ENCODE measurements at places on chromosomes 16 and 17.

GRCh38 chr17:48630925-48631692 is 5.0 kb upstream of the HOXB9 start:
- H3K4me3 ChIP-seq: no peak overlapping the region
- H3K27ac ChIP-seq: no peak overlapping the region
- no peaks in the 10 kb centered on the region for H3K36me3 ChIP-seq
- peaks cover 56% of the 10 kb centered on the region for H3K27me3 ChIP-seq
- peaks cover 12% of the 10 kb centered on the region for H3K4me1 ChIP-seq

DNA sequence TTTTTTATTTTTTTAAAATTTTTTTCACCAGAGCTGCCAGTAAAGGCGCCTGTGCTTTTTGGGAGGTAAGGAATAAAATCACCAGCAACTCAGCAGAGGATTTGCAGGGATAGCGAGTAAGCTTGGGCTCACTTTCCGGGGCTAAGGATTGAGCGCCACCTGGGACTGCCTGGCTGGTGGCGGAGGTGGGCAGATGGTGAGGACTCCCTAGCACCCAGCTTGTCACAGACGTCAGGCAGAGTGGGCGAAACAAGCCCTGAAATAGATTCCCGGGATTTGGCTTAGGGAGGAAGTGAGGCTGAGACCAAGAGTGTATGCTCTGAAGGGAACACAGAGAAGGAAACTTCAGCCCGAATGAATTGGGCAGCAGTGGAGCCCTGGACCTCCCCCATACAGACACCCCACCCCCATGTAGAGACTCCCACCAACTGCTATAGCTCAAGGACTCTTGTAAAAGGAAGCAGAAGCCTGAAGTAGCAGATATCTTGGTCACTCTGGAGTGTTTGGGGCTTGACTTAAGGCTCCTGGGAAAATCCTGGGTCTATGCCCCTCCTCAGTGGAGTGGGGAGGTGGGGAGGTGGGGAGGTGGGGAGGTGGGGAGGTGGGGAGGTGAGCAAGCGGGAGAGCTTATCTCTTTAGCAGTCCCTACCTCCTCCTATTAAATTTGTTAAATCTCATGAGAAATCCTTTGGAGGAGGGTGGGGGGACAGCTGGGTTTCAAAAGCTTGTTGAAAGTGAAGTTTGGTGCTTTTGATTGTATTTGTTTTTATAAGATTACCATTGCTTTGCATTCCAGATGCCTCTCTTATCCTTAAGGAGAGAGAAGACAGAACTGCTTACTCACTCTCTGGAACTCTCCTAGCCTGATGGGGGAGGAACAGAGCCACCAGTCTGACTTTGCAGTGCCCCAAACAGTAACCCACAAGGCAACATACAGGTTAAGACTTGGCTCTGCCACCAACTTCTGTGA is 8.2 kb downstream of the ARL4D start:
- H3K36me3 ChIP-seq: no peaks in the 10 kb centered on the region
- DNase-seq: no peak
- peaks cover 7% of the 10 kb centered on the region for H3K27me3 ChIP-seq
- H3K4me3 ChIP-seq: no peak overlapping the region

GRCh38 chr17:47907932-47908562 is 12.0 kb downstream of the SP2 start:
- DNase-seq: no peak
- no peak overlapping the region for H3K4me3 ChIP-seq
- peak overlapping the region; percentile 52 for H3K27ac ChIP-seq
- H3K36me3 ChIP-seq: no peaks in the 10 kb centered on the region
- no peaks in the 10 kb centered on the region for H3K27me3 ChIP-seq

DNA sequence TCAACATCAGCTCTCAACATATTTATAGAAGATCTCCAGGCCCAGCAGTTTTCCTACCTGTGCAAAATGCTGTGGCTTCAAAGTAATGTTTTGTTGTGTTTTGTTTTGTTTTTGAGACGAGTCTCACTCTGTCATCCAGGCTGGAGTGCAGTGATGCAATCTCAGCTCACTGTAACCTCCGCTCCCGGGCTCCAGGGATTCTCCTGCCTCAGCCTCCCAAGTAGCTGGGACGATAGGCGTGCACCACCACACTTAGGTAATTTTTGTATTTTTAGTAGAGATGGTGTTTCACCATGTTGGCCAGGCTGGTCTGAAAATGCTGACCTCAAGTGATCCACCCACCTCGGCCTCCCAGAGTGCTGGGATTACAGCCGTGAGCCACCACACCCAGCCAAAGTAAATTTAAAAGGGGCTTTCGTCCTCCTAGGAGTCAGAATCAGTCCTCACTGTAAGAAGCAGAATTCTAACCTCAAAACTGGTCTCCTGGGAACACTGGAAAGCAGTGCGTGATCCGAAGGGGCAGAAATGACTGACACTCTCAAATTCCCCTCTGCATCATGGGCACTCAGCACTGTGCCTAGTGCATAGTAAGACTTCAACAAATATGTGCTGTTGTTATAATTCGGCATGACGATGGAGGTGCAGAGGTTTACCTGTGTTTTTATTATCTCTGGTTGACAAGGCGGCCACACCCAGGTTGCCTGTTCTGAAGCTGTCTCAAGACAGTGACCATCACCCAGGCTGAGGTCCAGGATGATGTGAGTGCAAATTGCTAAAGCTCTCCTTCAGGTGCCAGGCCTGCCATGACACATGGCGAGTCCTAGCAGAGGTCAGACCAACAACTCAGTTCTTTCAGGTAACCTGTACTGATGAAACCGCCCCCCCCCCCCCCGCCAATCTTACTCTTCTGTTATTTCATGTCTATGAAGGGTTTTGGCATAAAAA is 59.8 kb downstream of the ADCY9 start:
- no peaks in the 10 kb centered on the region for H3K27me3 ChIP-seq
- no peak for DNase-seq
- H3K4me1 ChIP-seq: peaks cover 50% of the 10 kb centered on the region
- H3K36me3 ChIP-seq: peaks cover 18% of the 10 kb centered on the region

- H3K4me1 ChIP-seq: no peaks in the 10 kb centered on the region
- H3K4me3 ChIP-seq: no peak overlapping the region
- no peaks in the 10 kb centered on the region for H3K27me3 ChIP-seq
- DNase-seq: no peak
Measured at GRCh38 chr17:6488008-6488539, 43.8 kb downstream of the PIMREG start.

DNA sequence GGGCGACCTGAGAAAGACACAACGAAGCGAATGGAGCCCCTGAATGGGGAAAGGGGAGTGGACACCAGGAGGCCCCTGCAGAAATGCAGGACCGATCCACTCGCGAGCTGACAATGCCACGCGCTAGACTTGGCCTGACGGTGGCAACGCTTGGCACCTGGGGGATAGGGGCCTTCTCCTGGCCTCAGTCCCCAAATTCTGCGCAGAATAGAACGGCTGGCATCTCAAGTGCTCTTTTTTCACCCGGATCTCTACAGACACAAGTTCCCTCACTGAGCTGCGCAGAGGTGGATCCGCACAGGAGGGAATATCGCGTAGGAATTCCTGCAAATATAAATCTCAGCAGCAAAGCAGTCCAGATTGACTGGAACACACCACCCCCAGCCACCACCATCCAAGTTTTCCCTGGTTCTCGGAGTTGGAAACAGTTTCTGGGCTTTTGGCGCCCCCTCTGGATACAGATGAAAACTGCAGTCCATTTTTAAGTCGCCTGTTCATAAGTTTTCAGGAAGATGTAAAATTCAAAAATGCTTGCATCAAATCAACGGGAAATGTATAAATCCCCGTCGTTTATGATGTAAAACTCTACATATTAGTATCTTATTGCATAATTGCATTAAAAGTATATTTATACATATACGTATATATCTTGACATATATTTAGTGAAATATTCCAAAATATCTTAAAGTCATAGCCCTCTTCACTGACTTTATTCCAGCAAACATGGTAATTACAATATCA is 2.3 kb upstream of the SOX9 start:
- no peaks in the 10 kb centered on the region for H3K4me1 ChIP-seq
- H3K36me3 ChIP-seq: no peaks in the 10 kb centered on the region
- H3K27me3 ChIP-seq: peaks cover 52% of the 10 kb centered on the region
- DNase-seq: no peak

DNA sequence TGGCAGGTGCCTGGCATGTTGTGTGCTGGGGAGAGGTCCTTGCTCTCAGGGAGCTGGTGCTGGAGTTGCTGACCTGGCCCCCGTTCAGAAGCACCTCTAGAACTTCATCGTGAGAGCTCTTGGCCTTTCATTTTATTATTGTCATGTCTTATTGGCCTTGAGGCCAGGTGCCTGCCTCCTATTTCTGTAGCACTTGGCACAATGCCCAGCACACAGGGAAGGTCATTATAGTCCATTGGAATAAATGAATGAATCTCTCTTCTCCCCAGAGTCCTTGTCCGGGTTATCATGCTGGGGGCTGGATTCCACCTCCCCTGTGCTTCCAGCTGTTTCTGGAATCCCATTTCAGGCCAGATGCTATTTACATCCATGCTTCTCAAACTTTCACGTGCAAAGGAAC is 169.2 kb downstream of the HAPSTR1 start:
- H3K4me3 ChIP-seq: no peak overlapping the region
- H3K27me3 ChIP-seq: peaks cover 11% of the 10 kb centered on the region
- no peaks in the 10 kb centered on the region for H3K36me3 ChIP-seq
- DNase-seq: no peak

All from natural killer cell treated with Interleukin-12 subunit alpha and Interleukin-12 subunit beta and Interleukin-15 and Interleukin-18, amount 100 ng/mL, for 72 hours (primary cell).